ENCODE measurements at places on chromosomes 4 and X.
A peak's percentile ranks its signal among the peaks of the same experiment; 100 is the strongest.

- no peak for DNase-seq
Measured at GRCh38 chrX:20693078-20693477, 426.4 kb upstream of the RPS6KA3 start.

- no peak for DNase-seq
Measured at GRCh38 chr4:52244848-52245247, 193.7 kb downstream of the SPATA18 start.

DNA sequence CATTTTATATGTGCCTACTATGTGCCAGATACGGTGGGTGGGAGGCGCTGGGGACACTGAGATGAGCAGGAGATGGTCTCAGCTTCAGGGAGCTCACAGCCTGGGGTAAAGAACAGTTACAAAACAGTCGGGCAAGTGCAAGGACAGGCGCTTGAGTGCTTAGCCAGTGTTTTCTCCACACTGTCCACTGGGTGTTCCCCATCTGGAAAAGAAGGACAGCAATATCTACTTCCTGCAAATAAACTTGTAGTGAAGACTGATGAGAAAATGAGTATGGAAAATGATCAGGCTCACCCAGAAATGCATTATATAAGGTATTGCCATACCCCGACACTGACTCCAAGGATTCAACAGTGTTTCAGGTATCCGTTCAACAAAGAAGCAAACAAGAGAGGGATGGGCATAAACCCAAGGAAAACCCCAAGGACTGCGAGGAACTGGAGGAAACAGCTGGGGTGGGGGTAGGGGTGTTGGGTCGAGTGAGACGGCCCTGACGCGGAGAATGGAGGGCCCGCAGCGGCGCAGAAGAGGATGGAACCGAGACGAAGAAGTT, 835 bp downstream of the TMEM185A start:
- DNase-seq = no peak

- no peak for DNase-seq
Measured at GRCh38 chr4:19224820-19225219, 1026.9 kb upstream of the SLIT2 start.

DNA sequence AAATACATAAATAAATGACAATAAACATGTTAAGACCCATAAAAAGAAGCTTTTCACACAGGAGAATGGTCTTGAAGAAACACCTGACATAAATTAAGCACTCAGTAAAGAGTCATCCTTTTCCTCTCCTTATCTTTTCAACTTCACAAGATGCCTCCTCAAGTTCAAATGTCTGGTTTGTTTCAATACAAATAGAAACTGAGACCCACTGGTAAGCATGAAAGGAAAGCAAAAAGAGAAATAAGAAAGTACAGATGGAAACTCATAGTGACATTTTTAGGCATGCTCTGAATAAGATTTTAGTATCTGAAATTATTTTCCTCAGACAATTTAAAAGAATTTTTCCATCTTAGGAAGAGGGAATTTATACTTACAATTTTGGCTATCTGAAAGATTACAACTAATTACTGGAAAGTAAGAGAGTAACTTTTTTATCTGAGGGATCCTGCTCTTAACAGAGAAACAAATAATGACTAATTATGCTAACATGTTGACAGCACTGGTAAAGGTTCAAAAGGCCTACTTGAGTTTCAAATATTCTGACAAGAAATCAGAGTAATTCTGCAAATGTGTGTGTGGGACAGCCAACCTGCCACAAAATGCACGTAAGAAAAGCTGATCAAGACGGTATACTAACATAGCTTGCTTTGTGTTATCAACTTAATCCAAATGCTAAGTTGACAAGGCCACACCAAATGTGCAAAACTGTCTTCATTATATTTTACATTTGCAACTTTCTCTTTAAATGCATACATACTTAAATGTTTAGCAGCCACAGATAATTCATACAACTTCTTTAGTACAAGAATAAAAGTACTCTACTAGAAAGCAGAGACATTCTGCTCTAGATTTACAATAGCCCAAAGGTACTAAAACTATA, 113.0 kb downstream of the IQCM start:
- peak; percentile 11 for DNase-seq

- DNase-seq = no peak
Measured at GRCh38 chr4:7526491-7526890, 91.8 kb upstream of the PSAPL1 start.

- no peak for DNase-seq
Measured at GRCh38 chr4:53494851-53495250, 96.4 kb downstream of the LNX1 start.

GRCh38 chr4:121597346-121597934, 99.3 kb downstream of the ANXA5 start:
- DNase-seq = peak; percentile 16

- no peak for DNase-seq
Measured at GRCh38 chr4:175762582-175762981, 49.5 kb downstream of the GPM6A start.

DNA sequence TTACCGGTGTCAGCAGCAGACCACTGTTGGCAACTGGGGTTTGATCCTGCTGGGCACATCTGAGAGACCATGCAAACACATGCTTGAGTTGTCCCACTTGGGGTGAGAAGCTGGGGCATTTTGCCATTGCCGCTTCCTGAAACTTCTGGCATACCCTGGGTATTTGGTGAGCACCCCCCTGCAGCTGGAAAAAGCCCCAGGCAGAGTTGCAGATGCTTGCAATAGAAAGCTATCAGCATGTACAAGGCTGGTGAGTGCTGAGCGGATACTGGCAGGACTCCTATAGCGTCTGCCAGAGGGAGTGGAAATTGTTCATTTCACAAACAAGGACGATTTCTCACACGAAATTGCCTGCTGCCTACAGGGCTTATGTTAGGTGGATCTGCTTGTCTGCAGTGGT, 32.3 kb downstream of the SUPT20HL1 start:
- DNase-seq = no peak

DNA sequence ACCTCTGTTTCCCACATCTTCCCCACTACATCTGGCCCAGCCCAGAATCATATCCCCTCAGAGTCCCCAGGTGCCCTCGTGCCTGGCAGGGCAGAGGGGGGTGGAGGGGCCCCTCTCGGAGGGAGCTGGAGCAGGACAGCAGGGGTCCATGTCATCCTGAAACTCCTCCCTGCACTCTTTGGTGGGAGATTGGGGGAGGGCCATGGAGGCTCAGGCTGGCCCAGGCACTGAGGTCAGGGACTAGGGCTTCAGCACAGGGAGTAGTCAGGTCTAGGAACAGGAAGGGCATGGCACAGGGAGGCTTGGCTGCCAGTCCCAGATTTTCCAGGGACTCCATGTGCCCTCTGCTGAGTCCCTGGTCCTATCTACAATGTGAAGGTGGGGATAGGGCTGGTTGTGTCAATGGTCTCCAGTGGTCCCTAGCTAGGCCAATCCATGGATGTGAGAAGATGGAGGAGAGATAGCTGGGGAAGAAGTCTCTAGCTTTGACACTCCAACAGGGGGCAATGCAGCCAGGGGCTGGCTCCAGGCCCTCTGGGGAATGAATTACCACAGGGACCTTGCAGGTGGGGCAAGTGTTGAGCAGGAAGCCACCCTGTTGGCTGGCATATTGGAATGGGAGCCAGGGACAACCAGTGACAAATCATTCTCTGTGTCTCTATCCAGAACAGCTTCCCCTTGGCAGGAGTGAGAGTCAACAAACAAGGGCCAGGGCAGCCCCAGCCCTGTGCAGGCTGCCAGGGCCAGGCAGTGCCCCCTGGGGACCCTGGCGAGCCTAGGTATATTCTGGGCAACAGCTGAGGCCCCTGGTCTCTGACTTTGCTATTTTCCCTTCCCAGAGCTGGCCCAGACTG, 154.4 kb downstream of the EFNB1 start:
- no peak for DNase-seq

- peak; percentile 58 for DNase-seq
Measured at GRCh38 chr4:5995901-5996623, 22.2 kb downstream of the C4orf50 start.

DNA sequence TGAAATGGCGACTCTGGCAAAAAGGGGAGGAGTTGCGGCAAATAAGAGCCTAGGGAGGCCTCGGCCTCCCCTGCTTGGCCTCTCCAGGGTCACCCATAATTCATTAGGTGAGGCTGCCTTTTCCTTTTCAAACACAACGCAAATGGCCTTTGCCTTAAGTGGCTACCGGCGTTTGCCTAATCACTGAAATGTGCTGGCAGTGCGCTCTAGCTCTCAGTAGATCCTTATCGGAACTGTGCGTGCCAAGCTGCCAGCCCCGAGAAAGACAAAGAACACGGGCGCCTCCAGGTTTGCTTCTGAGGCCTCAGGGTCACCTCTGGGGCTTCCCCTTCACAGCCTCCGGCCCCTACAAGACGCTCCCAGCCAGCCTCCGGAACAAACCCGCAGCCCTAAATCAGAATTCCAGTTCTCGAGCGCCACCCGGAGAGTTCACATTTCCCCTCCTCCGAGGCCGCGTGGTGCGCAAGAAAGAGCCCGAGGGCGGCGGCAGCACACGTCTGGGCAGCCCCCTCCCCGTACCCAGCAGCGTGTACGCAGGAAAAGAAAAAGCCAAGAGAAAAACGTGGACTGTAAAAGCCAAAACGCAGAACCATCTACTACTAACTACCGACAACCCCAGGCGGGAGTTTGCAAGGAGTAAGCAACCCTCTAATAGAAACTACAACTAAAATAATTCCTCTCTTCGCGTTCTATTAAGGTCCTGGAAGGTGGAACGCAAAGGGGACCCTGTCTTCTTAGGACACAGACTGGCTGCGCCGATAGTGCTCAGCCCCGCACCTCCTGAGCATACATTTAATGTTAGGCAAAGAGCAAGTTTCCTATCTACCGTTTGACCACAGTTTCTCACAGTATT, 76.5 kb upstream of the BCOR start:
- peak; percentile 85 for DNase-seq

DNA sequence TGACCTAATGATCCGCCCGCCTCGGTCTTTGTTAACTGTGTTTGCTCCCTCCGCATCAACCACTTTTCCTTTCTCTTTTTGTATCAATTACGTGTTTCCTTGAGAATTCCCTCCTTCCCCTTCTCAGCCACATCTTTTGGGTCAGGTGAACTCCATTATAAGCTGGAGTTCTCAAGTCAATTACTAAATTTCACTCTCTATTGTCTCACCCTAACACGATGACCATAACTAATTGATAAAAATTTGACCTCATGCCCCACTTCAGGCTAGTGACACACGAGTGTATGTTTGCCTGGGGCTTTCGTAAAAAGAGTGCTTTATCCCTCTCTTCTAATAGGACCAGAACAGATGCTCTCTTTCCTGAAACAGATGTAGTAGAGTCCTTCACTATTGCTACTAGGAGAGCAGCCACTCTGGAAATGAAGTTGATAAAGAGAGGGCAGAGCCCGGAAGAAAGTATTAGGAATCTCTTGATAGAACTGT, 403.6 kb upstream of the ANXA10 start:
- DNase-seq = no peak
